ENCODE measurements at places on chromosomes 3 and 15.

- DNase-seq: no peak
Observed at GRCh38 chr3:19559724-19560442, 374.1 kb downstream of the EFHB start.

- DNase-seq: no peak
Observed at GRCh38 chr3:3726549-3726948, 72.7 kb upstream of the LRRN1 start.

DNA sequence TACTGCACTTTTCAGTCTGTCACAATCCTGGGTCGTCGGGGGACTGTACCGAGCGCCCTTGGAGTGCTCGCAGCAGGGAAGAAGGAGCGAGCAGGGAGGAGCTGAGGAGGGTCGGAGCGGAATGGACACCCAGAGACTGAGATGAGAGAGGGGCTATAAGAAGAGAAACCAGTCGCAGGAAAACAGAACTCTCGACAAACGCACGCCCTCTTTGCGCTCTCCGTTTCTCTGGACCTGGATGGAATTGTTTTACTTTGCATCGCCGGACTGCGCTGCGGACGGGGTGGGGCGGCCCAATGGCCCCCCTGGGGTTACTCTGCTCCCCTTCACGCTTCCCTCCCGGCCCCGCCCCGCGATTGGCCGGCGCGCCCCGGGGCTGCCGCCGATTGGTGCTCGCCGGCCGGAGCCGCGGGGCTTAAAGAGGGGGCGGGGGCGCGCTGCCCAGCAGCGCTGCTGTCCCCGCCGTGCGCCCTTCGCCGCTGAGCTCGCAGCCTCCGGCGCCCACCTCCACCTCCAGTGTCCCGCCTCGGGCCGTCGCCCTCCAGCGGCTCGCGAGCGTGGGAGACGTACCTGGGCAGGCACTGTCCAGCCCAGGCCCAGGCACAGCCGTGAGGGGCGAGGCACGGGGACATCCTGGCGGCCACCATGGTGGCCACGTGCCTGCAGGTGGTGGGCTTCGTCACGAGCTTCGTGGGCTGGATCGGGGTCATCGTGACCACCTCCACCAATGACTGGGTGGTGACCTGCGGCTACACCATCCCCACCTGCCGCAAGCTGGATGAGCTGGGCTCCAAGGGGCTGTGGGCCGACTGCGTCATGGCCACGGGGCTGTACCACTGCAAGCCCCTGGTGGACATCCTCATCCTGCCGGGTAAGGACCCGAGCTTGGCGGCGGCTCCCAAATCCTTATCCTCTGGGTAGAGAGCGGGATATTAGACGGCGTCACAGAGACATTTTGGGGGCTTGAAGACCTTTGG is at the start of gene CLDN11:
CLDN11 (plus strand) TSS at position 447 of the 977 bp plus-strand sequence; CDS start at position 646, 199 bp downstream.
- no peak for DNase-seq

GRCh38 chr3:16329826-16330129 is 64.8 kb downstream of the OXNAD1 start:
- DNase-seq: no peak

DNA sequence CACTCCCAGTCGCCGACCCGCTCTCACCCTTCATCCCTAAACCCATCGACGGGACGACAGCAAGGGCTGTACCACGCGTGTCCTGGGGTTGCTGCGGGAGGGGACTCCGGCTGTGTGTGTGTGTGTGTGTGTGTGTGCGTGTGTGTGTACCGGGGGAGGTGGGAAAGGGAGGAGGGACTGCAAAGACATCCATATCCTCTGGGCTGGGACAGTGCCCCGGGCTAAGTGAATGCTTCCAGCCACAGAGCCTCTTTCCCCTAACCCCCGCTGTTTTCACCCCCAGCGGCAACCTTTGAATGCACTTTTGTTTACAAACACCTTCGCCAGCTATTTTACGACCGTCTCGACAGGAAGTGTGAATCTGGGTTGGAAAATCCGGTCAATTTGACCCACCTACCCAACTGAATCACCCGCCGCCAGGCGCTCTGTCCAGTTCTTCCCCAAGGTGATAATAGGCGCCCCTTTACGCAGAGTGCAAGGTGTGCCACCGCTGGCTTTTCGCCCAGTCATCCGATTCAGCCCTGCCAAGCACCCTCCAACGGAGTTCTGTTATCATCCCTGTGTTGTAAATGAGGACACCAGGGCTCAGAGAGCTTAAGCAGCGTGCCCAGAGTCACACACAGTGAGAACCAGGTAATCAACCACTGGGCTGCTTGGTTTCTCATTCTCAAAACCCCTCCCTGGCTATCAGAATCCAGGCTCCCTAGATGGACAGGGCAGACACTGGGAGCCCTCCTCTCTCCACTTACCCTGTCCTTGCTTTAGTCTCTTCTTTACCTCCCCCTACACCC is 739 bp upstream of the AMOTL2 start:
- DNase-seq: no peak

DNA sequence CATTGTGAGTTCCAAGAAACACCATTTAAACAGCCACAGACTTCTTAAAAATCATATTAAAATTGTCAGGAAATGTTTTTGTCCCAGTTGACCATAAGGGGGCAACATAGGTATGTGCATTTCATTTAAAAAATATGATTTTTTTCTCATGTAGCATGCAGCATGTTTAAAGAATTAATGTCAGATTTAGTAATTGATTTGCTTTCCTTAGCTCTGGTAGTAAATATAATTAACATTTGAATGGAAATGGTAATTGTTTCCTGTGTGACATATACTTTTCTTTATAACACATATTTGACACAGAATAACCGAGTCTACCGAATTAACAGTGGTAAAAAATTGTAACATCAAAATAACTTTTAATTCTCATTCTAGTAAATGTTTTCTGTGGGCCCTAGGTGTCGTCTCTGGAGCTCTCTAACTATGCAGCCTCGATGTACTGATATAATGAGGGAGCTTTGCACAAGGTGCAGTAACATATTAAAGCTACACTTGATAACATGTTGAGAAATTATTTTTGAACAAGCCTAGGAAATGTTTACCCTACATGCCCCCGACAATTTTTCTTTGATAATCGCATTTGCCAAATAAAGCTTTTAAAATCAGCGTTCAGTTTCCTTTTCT is 34.9 kb downstream of the NXPE3 start:
- no peak for DNase-seq

- DNase-seq: no peak
Observed at GRCh38 chr15:70093481-70094319, 4.0 kb downstream of the TLE3 start.

DNA sequence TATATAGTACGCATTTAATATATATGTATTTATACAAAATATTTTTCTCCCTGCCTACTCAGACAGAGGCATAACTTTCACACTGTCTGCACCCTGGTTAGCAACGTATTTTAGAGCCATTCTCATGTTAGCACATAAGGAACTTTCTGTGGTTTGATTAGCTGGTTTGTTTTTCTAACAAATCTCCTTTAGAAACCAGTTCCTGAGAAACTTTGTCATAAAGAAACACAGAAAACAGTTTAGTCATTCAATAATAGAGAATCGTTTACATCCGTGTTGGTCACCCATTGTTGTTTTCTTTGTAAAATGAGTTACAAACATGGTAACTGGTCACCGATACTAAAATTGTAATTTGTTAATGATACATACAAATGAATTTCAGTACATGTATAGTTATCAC is 5.9 kb upstream of the NGRN start:
- no peak for DNase-seq

DNA sequence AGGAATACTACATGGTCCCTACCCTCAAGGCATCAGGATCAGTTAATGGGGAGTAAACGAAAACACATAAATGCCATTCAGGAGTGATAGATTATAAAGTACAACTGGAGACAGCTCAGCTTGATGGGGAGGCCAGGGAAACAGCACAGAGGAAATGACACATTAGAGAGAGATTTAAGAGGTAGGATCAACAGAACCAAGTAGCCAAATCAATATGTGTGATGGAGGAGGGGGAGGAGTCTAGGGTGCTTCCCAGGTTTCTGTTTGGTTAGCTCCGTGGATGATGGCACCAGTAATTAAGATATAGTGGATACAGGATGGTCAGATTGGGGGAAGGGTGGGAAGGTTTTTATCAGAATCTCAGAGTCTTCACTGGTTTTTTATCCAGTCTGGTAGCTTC is 229.5 kb upstream of the ROPN1 start:
- no peak for DNase-seq

DNA sequence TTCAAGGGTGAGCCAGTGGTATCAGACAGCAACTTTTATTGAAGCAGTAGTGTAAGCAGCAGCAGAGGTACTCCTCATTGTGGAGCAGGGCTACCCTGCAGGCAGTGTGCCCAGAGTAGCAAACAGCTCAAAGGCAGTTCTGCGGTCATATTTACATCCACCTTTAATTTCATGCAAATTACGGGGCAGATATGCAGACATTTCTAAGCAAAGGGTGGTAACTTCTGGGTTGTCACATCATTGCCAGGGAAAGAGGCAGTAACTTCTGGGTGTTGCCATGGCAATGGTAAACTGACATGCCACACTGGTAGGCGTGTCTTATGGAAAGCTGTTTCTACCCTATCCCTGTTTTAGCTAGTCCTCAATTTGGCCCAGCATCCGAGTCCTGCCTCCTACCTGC is 46.5 kb upstream of the CLDN18 start:
- DNase-seq: no peak

- DNase-seq: no peak
Observed at GRCh38 chr15:89359471-89360293, 25.1 kb upstream of the POLG start.

DNA sequence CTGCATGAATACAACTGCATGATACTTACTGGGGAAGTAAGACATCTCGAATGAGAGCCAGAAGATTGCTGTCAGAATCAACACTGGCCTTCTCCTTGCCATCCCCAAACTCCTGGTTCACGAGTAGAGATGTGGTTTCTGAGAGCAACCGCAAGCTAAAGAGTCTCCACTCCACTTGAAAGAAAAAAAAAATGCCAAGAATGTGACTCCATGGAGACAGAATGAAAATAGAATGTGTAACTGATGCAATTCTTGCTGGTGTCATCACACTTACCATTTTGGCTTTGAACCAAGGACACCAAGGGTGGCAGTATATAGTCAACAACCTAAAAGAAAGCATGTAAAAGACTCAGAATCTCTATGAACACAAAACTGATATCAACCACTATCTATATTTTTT is 280.4 kb downstream of the ULK4 start:
- peak; percentile 89 for DNase-seq

- DNase-seq: no peak
Observed at GRCh38 chr15:39857132-39857531, 62.9 kb downstream of the GPR176 start.

- DNase-seq: no peak
Observed at GRCh38 chr15:85036716-85037115, 55.1 kb downstream of the PDE8A start.

DNA sequence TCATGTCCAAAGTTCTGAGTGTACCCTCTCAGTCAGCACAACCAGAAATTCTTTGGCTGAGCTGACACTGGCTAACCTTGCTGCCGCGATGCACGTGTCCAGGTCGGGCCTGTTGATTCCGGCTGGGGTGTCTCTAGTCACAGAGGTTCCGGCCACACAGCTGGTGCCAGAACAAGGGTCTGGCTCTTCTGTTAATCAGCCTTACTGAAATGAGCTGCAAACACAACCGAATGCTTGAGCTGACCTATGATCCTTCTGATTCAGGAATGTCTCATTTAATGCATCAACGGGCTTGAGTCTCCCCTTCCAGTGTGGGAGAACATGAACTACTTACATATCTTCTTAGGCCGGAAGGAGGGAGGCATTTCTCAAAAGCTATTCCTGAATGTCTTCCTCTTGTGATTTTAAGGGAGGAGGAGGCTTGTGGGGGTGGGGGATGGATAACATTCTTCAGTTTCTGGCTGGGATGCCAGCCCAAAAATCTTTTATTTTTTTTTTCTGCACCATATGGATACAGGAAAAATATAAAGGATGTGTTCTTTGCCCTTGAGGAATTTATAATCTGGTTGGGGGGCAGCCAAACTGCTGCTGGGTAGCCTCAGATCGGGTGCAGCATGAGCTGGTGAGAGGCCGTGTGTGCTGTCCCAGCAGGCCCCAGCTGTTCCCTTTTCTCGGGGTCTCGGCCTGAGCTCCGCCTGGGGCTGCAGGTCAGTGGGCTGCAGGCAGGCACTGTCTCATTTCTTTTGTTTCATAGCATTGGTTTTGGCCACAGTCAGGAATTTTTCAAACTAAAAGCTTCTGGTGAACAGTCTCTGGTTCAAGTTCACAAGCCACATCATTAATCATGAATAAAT is 319.1 kb upstream of the TBL1XR1 start:
- DNase-seq: peak; percentile 47

GRCh38 chr15:96339619-96340347 is 9.3 kb downstream of the NR2F2 start:
- DNase-seq: no peak

DNA sequence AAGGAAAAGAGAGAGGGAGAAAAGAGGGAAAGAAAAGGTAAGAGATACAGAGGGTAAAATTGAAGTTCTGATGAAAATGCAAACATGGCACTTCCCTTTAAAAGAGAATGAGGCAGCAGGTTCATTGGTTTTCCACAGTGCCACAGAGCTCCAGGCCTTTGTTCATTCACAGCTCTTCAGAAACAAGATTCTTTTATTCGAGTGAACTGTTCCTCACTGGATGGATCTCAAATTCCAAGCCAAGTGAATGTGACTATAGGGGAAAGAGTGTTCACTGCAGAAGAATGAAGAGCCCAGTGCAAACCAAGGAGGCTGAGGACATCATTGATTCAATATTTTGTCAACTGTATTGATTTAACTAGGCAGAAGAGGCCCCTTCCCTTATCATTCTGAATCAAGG is 280.3 kb upstream of the PROK2 start:
- no peak for DNase-seq

- DNase-seq: no peak
Observed at GRCh38 chr3:160482796-160483195, 33.2 kb upstream of the TRIM59 start.

- DNase-seq: no peak
Observed at GRCh38 chr3:177322881-177323280, 125.6 kb upstream of the TBL1XR1 start.

- no peak for DNase-seq
Observed at GRCh38 chr3:155517903-155518302, 224.4 kb upstream of the STRIT1 start.

DNA sequence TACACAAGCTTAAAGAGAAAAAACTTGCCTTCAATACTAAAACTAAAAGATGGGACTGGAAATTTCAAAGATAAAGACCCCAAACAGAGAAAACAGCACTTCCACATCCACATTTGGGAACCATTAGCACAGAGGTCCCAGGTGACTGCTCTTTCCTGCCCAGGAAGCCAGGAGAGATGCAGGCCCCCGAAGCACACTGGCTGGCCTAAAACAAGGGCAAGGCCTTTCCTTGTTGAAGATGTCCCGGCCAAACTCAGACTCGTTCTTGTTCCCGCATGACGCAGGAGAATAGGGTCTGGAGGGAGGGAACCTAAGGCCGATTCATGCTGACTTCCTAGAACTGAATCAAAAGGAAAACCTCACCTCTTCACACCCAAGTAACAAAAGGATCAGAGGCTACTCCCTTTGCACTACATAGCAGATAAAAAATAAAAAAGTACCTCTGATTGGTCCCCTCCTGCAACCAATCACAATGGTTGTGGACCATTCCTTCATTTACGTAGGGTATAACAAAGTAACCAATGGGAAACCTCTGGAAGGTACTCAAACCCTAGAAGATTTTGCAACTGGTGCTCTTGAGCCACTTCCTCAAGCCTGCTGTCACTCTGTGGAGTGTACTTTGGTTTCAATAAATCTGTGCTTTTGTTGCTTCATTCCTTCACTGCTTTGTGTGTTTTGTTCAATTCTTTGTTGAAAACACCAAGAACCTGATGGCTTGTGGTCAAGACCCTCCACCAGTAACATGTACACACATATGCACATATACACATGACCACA is 48.7 kb downstream of the EFCAB12 start:
- DNase-seq: no peak

GRCh38 chr15:25543196-25543595 is 104.4 kb upstream of the UBE3A start:
- no peak for DNase-seq
